ENCODE measurements at places on chromosomes 13 and 19. TPM values are rescaled to one million over a fixed set of nuclear protein-coding genes. Genes with fewer than 3 reads are reported as not detected.

Gene C19orf85
- total RNA-seq = not detected

Gene CCDC8
- not detected for total RNA-seq

Gene SLC8A2
- total RNA-seq = 0.37 TPM

Gene ZNF345
- 0.06 TPM for total RNA-seq

Gene COX6B2
- 0.91 TPM for total RNA-seq

Gene PCDH17
- 0.02 TPM for total RNA-seq

Gene ADGRE2
- 0.43 TPM for total RNA-seq

Gene RFC3
- 31.5 TPM for total RNA-seq

Gene ZIC2
- total RNA-seq = 5.4 TPM

Gene PCDH20
- not detected for total RNA-seq
